ENCODE measurements at places on chromosomes 12 and 14.

- DNase-seq = no peak
Measured at GRCh38 chr12:41452838-41453407, 264.8 kb downstream of the PDZRN4 start.

DNA sequence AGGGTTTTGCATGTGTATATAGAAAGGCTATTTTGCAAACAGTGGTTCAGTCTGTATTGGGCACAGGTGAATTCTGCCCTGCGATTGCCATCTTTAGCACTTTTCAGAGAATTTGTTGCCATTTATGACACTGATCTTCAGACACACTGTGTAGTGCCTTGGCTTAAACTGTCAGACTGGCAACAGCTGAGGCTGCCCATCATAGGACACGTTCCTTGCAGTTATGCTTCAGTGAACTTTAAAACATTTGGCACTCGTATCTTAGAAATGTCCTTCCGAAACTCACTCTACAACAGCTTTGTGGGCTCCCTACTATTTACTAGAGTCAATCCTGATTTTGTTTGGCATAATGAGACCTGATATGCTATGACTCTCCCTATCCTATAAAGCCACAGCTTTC is 29.1 kb downstream of the AP5M1 start:
- no peak for DNase-seq

DNA sequence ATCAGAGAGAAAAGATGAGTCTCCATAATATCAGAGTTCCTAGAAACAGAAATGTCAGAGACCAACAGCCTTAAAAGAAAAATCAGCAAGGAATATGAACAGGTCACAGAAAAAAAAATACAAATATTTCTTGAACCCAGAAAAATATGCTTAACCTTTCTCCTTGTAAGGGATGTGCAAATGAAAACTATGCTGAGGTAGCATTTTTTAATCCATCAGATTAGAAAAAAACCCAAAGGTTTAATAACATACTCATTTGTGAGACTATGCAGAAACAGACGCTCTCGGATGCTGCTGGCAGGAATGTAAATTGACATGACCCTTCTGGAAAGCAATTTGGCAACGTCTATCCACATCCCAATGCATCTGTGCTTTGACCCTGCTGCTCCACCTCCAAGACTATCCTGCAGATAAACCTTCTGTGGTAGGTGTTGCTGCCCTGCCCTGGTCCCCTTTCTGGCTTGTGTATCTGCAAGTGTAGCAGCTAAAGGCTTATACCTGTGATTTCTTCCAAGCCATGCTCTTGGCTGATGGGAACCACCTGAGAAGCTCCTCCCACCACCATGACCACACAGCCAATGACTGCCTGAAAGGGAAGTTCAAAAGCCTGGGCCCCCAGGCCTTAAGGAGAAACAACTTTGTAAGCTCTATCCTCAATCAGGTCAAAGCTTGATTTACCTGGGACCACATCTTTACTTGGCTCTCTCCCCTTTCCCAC is 49.4 kb downstream of the LTBP2 start:
- no peak for DNase-seq

DNA sequence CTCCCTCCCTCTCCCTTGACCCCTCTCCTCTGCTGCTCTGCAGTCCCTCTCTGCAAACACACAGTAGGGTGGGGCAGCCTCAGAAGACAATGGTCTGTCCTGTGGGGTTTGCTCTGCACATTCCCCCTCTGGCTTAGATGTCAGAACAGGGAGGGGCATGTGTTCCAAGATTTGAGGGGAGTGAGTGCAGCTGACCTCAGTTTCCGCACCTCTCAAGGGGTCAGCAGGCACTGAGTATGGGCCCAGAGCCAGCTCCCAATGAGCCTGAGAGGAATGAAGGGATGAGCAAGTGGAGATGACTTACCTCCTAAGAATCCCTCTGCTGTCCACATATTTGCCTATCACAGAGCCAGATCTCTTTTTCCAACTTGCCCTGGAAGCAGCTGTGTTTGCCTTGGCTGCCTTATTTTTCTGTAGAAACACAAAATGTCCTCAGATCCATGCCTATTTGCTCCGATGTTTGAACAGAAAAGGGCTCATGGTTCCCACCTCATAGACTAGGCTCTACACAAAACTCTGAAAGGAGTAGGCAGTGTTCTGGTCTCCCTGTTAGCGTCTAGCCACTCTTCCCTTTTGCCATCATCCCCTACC is 111.4 kb downstream of the CRACR2A start:
- DNase-seq = no peak

GRCh38 chr12:103799857-103800771 is 40.9 kb downstream of the NT5DC3 start:
- no peak for DNase-seq

GRCh38 chr12:67002720-67003119 is 266.4 kb upstream of the CAND1 start:
- DNase-seq = no peak

- DNase-seq = no peak
Measured at GRCh38 chr12:91954326-91954725, 191.3 kb downstream of the BTG1 start.

GRCh38 chr12:125218952-125219351 is 153.7 kb downstream of the AACS start:
- DNase-seq = no peak

GRCh38 chr14:33271891-33272290 is 333.2 kb downstream of the NPAS3 start:
- DNase-seq = no peak

DNA sequence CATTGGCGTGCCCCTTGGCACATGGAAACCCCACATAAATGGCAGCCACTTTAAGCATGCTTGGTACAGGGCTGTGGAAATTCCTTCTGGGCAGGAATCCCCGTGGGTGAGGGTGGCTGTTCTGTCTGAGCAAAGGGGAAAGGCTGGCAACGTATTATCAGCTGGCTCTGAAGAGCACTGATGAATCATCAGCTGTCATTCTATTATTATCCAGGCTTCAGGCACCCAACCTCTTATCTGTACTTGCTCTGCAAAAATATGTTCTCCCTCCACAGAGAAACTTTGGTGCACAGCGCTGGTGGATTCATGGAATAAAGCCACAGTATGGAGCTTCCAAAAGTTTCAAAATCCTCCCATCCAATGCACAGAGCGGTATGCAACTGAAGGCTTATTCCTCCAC is 167.1 kb downstream of the TBX5 start:
- no peak for DNase-seq

DNA sequence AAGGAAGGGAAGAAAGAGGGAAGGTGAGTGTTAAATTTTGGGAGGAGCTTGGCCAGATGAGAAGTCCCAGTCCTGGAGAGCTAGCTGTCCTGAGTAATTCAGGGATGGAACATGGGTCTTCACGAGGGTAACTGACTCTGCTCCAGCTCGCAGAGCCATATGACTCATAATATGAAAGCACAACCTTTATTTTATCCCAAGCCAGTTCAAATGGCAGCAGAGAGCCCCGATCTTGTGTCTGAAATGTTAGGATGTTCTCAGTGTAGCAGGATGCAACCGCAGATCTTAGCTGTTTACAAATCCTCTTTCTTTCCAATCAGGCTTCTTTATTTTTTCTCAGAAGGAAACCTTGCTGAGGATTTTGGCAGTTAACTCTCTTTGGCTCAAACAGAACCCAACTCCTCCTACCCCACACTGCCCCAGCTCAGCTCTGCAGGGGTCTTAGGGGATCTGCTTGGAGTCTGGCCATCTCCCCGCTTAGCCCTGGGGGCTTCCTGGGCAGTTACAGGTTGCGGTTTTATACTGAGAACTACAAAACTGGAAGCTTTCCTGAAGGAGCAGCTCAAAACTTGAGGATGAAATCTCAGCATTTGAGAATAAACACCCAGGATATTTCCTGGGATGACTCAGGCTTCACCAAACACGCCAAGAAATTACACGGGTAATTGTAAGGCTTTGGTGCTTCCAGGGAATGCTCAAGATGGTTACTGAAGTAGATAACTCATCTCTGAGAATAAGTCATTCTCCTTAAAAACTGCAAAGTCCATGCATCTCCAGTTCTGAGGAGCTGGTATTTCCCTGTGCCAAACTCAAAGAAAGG is 92.5 kb downstream of the VCPKMT start:
- DNase-seq = no peak

DNA sequence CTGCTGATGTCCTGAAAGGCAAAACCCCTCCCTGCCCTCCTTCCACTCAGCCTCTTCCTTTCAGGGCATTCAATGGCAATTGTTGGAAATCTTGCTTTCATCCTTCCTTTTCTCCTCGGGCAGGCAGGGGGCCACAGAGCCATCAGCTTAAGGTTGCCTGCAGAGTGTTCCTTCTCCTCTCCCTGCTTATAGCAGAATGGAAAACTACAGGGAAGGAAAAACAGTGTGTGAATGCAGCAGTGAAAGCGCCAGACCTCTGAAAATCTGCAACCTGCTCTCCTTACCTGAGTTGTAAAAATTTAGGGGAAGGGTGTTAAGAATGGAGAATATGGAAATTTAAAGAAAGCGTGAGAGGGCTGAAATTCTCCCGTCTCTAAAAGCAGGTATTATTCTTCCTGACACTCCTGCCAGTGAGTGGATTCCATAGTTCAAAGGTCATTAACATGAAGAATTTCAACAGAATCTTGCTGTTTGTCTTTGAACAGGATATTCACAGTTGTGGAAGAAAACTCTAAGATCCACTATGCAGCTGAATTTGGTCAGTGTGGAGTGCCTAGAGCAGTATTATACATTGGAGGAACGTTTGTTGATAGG is 348.8 kb downstream of the KCNH5 start:
- DNase-seq = no peak

GRCh38 chr12:95088379-95088778 is 15.0 kb upstream of the NR2C1 start:
- DNase-seq = no peak

- DNase-seq = no peak
Measured at GRCh38 chr12:59723520-59723919, 127.7 kb downstream of the SLC16A7 start.

DNA sequence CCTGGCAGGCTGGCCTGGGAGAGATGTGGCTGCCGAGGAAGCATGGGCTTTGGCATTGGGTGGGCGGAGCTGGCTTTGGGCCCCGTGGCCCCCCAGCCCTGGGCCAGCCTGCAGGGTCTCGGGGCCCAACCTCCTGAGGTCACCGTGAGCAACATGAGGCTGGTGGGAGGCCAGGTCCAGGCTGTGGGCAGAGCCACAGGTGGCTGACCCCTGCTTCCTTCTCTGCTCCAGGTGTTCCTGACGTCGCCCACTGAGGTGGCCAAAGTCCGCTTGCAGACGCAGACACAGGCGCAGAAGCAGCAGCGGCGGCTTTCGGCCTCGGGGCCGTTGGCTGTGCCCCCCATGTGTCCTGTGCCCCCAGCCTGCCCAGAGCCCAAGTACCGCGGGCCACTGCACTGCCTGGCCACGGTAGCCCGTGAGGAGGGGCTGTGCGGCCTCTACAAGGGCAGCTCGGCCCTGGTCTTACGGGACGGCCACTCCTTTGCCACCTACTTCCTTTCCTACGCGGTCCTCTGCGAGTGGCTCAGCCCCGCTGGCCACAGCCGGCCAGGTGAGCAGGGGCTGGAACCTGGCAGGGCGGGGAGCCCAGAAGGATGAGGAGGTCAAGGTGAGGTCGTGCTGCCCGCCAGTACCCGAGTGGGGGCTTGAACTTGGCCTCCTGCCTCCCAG is 5.5 kb downstream of the SLC25A47 start:
- no peak for DNase-seq

DNA sequence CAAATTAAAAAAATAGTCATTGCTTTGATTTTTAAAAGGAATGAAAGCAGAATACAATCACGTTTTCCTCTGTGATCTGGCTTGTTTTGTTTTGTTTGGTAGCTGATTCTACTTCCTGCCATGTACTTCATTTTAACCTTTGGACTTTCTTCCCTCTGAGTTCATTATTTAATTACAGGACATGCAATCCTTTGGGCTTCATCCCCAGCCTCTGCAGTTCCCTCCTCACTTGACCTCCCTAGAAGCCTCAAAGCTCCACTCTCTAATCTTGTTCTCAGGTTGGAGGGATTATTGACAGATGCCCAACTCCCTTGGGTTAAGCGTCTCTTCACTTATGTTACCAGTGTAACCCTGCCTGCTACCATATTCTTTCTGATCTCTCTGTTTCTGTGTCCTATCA is 967.9 kb upstream of the SEL1L start:
- DNase-seq = no peak

GRCh38 chr12:109878247-109878625 is 2.1 kb downstream of the GLTP start:
- no peak for DNase-seq

- DNase-seq = no peak
Measured at GRCh38 chr12:54680374-54680773, 32.2 kb upstream of the DCD start.

- DNase-seq = peak; percentile 31
Measured at GRCh38 chr14:22491683-22492621, 97.1 kb downstream of the DAD1 start.

- no peak for DNase-seq
Measured at GRCh38 chr12:18206198-18206597, 55.1 kb upstream of the PIK3C2G start.

DNA sequence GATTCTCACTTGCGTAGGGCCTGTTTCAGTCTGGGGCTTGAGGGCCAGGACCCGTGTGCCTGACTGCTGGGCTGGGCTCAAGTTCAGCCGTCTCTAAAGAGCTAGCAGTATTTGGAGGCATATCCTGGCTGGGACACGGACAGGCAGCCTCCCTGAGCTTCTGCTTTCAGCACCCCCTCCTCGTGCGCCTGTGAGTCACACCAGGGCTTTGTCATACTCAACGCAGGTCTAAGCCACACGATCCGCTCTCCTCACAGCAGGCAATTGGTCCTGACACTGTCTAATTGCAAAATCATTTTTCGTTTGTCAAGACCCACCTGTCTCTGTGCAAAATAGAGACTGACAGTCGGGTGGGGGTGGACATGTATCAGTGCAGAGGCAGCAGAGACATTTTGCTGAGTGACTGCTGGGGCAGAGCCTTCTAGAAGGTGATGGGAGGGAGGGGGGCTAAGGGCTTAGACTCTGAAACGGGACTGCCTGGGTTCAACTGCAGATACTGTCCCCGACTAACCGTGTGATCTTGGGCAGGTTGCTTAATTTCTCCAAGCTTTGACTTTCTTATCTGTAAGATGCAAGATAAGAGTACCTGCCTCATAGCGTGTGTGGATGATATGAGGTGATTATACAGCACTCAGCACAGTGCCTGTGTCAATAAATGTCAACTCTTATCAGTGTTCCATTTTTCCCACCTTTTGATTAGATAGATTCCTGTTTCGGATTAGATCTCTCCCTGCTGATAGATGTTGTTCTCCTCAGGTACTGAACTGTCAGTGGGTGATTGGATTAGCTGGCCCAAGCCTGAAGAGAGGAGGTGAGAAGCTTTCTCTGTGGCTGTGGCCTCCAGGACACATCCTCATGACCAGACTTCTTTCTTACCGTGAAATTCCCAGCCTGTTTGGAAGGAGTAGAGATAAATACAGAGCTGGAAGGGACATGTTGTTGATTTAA is 53.1 kb downstream of the KCNA1 start:
- DNase-seq = no peak

All from central memory CD4-positive, alpha-beta T cell (primary cell).